ENCODE measurements at places on chromosomes 7 and 10.

- no peak for DNase-seq
Observed at GRCh38 chr7:120898715-120899499, 41.0 kb upstream of the TSPAN12 start.

GRCh38 chr7:99242682-99243081 lies 30.0 kb upstream of the MYH16 start:
- DNase-seq, result no peak

GRCh38 chr10:131207176-131207575 lies 104.3 kb downstream of the TCERG1L start:
- no peak for DNase-seq

DNA sequence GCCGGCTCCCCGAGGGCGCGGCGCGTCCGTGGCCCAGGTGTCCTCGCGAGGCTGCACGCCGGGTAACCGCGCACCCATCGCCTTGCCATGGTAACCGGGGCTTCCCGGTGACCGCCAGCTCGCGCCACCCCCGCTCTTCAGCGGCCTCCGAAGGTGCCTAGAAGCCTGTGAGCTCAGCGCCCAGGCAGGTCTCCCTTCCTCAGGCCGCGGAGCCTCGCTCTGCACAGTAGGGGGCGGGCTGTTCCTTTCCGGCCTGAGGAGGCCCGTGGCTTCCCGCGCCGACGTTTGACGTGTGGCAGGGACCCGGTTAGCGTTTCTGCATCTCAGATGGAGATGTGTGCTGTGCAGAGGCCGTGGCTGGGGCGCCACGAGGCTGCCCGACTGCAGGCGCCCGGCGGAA lies 117.1 kb downstream of the DYNC2I1 start:
- no peak for DNase-seq

- DNase-seq, result no peak
Observed at GRCh38 chr7:31249671-31250070, 90.9 kb downstream of the NEUROD6 start.

GRCh38 chr7:20411372-20411771 lies 80.7 kb downstream of the ITGB8 start:
- DNase-seq, result no peak

DNA sequence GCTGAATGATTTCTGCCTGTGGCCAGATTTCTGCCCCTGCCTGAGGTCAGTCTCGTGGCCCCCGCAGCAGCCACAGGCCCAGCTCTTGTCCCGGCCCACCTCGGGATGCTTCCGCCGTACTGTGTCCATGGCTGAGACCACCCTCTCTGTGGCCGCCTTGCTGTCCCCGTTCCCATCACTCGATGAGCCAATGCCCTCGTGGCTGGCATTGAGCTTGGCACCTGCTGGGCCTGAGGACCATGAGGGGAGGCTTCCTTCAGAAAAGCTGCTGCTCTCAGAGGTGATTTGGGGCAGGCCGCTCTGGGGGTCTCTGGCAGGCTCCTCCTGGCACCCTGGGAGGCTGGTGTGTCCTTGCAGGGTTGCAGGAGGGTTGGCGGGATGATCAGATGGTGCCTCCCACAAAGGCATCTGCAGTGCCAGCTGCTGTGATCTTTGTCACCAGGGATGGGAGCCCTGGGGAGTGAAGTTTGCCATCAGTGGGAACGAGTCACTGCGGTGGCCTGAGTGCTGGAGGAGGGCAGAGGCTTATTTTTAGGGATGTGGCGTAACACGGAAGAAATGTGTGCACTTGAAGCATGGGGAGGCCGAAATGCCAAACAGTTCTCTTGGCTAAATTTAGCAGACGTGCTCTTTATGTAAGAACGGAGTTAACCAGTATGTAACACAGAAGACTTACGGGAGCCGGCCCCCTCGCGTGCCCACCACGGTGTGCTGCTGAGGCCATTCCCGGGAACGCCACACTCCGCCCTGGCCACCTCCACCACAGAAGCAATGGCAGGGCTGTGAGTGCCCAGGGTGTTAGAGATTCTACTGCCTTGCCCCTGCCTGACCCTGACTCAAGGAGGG lies 47.7 kb downstream of the VIPR2 start:
- no peak for DNase-seq

DNA sequence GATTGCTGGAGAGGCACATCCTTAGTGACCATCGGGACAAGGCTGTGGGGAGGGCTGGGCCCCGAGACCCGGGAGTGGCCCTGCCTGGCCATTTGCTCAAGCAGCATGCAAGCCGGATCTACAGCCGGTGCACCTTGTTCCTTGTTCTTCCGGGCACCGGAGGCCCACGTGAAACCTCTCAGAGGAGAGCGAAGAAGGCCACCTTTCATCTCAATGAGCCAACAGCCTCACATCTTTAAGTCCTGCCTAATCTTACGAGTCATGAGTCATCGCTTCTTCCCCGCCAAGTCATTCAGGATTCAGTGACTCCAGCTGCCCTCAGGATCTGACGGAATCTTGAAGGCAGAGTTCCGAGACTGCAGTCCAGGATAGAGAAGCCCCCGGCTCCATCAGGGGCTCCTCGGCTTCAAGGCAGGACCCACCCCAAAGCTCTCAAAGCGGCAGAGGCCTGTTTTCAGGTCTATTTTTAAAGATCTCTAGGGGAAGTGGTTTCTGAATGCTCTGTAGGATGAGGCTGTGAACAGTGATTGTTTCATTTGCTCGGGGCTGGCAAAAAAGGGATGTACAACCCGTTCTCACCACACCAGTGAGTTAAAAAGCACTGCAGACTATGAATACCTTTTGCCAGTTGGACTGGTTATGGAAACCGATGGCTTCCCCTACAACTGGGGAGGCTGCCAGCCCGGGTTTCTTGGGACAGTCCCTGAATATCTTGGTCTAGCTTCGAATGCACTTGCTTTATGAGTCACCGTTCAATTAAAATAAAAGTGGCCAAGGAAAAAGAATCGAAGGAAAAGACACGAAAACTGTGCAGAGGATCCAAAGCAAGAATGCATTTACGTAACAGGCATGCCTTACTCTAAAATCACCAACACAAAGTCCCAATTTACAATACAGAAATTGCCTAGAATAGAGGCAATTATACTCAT lies 57.2 kb upstream of the ECHDC3 start:
- DNase-seq, result peak; percentile 46

- peak; percentile 12 for DNase-seq
Observed at GRCh38 chr7:1693991-1694524, 24.0 kb downstream of the ELFN1 start.

DNA sequence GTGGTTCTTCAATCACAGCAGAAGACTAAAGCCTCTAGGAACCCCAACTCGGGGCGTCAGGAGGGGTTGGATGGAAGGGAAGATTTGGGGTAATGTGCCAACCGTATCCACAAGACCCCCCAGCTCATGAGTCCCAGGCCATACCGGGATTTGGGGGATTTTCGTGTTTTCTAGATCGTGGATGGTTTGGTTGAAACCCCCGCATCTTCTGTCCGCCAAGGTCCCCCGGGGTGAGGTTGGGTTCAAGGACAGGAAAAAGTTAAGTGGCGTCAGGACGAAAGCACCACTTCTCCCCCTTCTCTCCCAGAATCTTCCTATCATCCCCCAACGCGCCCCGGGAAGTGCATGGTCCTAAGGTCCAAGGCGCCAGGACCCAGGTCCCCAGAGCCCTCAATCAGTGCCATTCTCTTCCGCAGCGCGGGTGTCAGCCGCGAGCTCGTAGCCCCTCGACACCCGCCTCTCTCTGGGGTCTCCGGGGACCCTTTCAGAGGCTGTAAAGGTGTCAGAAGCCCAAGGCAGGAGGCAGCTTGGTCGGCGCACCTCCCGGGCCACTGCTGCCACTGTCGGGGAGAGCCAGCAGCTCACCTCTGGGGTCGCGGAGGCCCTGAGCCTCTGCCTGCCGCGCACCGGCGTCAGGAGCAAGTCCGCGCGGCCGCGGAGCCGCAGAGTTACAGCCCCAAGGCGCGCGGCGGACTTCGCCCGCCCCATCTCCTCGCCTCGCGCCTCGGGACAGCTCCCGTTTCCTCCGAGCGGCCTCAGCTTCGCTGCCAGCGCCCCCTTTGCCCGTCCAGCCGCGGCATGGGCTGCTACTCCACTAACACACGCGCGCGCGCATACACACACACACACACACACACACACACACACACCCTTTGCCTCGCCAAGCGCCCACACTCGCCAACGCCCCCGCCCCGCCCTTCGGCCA lies 1.5 kb downstream of the MKX start:
- no peak for DNase-seq

DNA sequence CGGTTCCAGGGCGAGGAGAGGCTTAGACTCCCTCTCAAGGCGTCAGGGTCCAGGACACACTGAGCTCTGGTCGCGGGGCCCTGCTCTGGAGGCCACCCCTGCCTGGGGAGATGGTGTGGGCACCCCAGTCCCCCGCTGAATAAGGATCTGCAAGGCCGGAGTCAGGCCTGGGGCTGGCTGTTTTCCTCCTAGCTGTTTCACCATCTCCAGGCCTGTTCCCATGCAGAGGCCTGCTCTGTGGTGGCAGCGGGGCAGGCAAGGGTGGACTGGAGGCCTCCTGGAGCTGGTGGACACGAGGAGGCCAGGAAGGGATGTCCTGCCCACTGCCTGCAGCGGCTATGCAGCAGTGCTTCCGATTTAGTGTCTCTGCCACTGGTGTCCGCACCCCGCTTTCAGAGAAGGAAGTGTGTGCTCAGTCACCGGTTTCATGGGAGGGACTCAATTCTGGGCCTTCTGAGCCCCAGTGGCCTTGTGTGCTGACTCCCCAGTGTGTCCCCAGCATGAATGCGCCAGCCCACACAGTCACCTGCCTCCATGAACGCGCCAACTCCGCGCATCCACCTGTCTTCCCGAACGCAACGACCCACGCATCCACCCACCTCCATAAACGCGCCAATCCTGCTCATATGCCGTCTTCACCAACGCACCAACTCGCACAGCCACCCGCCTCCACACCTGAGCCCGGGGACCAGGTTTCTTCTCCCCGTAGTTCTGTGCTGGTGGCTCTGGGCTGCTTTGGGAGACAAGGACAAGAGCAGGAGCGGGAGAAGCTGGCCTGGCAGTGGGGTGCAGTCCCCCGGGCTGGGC lies 14.5 kb upstream of the GPR146 start:
- DNase-seq, result no peak

DNA sequence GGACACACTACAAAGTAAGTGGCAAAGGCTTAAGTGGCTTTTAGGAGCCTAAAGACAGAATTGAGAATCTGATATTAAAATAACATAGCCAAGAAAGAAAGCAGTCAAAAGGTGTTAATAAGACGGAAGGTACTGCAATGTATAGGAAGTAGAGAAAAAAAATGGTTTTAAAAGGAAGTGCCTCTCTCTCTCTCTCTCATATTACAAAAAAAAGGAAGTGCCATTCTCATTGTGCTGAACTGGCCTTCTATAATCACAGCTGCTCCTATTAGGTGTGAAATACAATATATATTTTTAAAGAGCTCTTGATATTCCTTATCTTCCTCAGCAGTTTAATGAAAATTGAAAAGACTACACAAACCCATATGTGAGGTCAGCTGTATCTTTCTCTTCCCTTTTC lies 199.4 kb upstream of the NPVF start:
- DNase-seq, result no peak

DNA sequence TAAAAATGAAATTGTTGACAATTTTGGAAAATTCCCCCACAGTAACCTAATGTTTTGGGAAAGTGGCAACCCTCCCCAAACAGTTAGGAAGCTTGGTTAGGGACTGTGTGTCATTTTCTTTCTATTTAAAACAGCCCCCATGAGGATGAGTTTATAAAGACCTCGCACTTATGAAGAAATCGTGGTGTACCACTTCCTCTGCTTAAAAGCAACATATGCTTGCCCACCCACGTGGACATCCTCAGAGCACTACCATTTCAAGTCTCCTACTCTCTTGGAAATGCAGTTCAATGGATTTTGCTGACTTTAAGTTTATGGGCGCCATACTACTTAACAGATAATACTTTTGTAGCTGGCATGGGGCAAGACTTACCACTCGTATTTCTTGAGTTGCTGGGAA lies 223.8 kb downstream of the DYNC1I1 start:
- DNase-seq, result no peak

DNA sequence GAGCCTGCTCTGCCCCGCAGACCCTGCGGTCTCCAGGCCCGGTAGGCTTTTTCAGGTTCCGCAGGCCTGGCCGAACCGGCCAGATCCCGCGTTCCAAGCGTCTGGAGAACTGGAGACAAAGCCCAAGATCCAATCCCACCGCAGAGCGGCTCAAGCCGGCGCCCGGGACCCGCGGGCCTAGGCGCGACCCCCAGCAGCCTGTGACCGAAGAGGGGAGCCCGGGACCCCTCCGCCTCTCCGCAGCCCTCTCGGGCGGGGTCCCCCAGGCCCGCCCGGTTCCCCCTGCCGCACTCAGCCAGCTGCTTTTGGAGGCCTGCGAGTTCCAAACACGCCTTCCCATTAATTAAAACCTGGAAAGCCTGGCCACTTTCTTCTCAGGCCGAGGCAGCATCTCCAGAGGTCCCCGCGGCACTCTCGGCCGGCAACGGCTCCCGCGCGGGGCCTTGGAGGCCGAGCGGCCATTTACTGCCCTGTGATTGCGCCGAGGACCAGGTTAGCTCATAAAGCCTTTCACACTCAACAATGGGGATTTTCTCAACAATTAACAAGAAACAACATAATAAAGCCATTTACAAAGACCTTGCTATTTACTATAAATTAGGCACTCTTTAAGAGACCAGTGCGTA lies 16.7 kb downstream of the SKIDA1 start:
- DNase-seq, result no peak

DNA sequence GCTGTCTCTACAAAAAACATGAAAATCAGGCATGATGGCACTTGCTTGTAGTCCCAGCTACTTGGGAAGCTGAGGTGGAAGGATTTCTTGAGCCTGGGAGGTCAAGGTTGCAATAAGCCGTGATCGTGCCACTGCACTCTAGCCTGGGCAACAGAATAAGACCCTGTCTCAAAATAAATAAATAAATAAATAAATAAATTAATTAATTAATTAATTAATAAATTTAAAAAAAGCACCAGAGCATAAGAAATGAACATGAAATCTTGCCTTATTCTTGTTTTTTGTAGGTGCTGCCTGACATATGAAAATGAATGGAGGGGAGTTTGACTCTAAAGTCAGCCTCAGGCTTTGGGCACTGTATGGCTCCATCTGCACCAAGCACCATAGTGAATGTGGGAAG lies 69.9 kb downstream of the GATA3 start:
- no peak for DNase-seq

- DNase-seq, result no peak
Observed at GRCh38 chr7:14013898-14014297, 24.4 kb upstream of the ETV1 start.

GRCh38 chr10:106011250-106011649 lies 1153.3 kb downstream of the SORCS1 start:
- DNase-seq, result no peak

GRCh38 chr7:156049366-156049765 lies 237.1 kb upstream of the SHH start:
- no peak for DNase-seq

DNA sequence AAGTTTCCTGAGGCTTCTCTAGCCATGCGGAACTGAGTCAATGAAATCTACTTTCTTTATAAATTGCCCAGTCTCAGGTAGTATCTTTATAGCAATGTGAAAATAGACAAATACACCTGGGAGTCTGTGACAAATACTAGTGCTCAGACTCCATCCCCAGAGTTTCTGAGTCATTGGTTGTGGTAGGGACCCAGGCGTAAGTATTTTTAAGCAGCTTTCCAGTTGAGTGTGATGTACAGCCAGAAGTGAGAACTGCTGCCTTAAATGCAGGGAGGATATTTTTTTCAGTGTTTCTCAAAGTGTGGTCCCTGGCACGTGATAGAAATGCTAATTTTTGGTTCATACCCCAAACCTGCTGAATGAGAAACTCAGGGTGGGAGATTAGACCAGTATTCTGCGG lies 121.7 kb downstream of the SORCS3 start:
- DNase-seq, result no peak
